GDM1 (cell line): ENCODE measurements at places on chromosomes 6 and 20.

GRCh38 chr20:13995841-13996240 lies 525 bp downstream of the MACROD2 start:
- DNase-seq, result no peak

DNA sequence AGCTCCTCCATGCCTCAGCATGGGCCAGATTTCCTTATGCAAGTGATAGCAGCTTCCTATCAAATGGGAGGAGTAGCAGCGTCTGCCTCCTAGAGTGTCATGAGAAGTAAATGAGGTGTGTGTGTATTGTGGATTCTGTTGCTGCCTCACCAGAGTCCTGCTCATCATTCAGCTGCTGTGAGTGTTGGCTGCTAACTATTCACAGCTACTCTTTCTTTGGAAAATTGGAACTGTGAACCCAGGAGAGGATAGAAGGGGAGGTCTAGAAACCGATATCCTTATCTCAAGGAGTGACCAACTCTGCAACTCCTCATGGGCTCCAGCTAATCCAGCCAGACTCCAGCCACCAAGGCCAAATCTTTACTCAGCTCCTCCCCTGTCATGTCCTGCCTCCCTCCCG lies 63.3 kb downstream of the TOX2 start:
- DNase-seq, result no peak

- DNase-seq, result no peak
These were observed 365.4 kb downstream of the HTR1B start for GRCh38 chr6:77097940-77098339.

DNA sequence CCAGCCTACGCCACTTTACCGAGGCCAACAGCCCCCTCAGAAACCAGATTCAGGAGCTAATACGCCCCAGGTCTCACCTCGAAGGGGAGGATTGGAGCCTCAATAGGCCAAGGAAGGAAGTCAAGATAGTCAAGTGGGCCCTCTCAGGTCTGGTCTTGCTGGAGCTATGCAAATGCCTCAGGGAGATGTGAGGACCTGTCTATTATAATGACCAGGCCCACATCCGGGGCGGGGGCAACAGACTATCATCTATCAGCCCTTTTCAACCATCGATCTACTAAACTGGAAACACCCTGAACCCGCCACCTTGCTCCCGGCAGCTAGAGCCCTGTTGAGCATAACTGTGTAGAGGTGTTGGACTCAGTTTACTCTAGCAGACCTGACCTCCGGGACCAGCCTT lies 12.7 kb upstream of the GSTA3 start:
- DNase-seq, result no peak

DNA sequence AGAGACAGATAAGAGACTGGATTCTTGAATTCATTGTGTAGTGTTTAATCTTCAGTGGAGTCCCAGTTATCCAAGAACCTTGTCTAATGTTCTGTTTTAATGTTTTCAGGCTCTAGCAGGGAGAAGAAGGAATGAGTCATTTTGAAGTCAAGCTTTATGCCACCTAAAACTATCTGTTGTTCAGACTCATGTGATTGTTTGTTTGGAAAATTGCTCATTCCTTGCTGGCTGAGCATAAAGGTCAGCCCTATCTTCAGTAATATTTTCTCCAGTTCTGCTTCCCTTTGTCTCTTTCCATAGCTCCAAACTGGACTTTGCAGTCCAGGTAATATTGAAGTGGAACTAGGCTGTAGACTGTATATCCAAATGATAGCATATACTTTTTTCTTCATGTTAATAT lies 34.2 kb downstream of the CLVS2 start:
- DNase-seq, result no peak

DNA sequence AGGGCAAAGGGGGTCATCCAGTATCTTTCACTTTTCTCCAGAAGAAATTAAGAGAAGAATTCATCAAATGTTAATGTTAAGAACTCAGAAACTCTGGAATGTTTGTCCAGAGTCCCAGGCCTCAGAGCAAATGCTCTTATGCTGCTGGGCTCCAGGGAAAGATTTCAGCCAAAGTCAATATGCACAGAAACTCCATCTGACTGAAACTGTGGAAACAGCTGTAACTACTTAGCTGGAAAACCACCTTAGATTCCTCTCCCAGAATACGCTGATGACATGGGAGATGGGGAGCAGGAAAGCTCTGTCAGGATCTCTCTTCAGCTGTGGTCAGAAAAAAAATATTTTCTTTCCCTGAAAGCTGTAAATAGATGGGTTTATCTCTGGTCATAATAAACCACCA lies 559.6 kb downstream of the RFPL4B start:
- DNase-seq, result no peak

GRCh38 chr6:13044390-13044789 lies 283.9 kb downstream of the TBC1D7 start:
- no peak for DNase-seq

DNA sequence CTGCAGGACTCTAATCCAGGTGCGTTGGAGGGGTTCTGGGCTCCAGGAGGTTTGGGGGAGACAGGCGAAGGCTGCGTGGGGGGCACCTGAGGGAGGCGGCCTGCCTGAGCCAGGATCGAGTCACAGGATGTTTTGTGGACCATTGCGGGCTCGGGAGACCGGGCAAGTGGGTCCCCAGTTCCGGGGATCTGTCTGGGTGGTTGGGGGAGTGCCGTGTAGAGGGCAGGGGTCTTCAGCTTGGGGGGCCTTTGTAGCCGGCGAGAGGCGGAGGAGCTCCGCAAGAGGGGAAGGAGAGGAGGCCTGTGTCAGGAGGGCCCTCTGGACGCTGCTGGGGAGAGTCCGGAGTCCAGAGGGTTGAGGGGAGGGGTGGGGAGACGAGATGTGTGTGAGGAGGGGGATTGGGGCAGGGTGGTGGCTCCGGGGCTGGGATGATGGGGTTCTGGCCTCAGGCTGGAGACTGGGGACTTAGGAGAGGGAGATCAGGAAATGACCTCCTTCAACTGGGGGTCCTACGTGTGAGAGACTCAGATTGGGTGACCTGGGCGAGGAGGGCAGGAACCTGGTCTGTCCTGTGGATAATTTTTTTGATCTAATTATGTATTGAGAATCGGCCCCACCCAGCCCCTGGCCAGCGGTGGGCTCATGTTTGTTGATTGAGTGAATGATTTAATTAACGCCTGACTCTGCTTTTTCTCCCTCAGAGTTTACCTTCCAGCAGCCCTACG lies 505 bp downstream of the SNAI1 start:
- DNase-seq, result no peak

GRCh38 chr6:117550078-117550600 lies 52.2 kb downstream of the GOPC start:
- no peak for DNase-seq

- no peak for DNase-seq
These were observed 192.5 kb upstream of the ZFP64 start for GRCh38 chr20:52383995-52384621.

GRCh38 chr6:97288188-97288587 lies 5.2 kb upstream of the MMS22L start:
- DNase-seq, result no peak

GRCh38 chr6:41871691-41872090 lies 23.5 kb downstream of the USP49 start:
- DNase-seq, result no peak

DNA sequence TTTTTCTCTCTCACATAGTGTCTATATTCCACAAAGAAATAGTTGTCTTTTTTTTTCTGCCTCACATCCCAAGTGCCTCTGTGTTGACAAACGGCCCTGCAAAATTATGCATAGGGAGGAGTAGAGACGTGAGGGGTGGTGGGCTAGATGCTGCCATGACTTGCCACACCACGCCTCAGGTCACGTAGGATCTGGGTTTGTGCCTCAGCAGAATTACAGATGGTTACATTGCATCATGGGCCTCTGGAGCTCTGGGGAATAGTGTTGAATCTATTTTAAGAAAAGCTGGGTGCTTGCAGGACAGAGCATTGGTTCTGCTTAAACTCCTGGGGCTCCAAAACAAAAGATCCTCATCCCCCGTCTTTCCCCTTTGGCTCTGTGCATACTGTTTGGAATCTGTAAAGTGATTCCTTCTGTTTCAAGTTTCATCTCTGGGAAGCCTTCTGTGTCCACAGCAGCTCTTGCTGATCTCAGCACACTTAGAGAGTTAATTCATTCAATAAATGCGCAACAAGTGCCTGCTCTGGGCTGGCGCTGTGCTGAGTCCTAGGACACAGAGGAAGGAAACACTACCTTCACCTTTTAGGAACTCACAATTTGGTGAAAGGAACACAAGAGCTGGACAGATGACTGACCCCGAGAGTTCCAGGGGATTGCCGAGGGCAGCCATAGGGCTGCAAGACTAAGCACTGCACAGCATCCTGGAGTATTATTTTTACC lies 2.4 kb downstream of the FANCE start:
- no peak for DNase-seq

DNA sequence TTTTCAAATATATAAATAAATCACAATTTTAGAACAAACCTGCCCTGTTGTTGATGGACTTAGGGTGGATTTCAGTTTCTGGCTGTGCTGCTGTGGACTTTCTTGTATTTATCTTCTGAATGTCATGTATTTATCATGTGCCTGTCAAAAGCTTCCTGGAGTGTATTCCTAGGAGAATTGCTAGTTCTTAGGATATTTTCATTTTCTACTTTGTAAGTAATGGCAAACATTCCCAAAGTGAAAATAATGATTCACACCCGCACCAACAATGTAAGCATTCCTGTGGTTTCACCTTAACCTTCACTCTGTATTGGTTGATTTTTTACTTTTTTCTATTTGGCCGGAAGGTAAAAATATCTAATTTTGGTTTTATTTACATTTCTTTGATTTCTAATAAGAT lies 387.8 kb downstream of the SMOC2 start:
- DNase-seq, result no peak

GRCh38 chr20:49256261-49256660 lies 21.6 kb downstream of the ZNFX1 start:
- no peak for DNase-seq

DNA sequence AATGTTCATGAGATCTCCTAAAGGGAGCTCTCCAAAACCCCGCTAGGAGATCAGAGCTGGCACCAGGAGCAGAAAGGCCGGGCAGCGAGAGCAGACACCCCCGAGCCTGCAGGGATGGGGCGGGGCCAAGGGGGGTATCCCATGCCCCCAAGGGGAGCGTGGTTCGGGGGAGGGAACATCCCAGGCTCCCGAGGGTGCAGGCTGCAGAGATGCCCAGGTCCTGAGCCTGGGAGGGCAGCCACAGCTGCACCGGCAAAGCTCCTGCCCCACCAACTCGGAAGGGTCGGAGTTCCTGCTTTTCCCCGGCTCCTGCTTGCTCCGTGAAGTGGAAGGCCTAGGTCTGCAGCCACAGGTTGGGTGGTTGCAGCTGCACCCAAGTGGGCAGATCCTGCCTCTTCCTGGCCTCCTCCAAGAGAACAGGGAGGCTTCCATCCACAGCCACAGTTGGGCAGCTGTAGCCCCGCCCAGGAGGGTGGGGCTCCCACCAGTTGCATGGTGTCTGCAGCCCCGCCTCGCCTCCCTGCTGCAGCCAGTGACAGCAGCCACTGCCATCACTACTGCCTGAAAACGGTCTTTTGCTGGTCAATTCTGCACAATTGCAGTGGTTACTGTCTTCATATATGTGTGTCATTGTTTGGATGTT lies 13.4 kb upstream of the GMNN start:
- DNase-seq, result no peak
